ENCODE measurements at places on chromosomes 13 and 19. TPM values are rescaled to one million over a fixed set of nuclear protein-coding genes. Genes with fewer than 3 reads are reported as not detected.

Gene ATXN8OS
- not detected for total RNA-seq

Gene SEMA6B
- 1.2 TPM for total RNA-seq

Gene IL17D
- 6.4 TPM for total RNA-seq

Gene TBCB
- 113 TPM for total RNA-seq

Gene RASGRP4
- total RNA-seq = 1.7 TPM

Gene TDRD3
- total RNA-seq = 28.5 TPM

Gene GZMM
- 1.9 TPM for total RNA-seq

Gene SGCG
- total RNA-seq = not detected

Gene PCSK4
- 10.4 TPM for total RNA-seq

Gene C19orf18
- not detected for total RNA-seq
